ENCODE measurements at places on chromosomes 6 and 20.

GRCh38 chr6:90088009-90088408, 193.7 kb downstream of the GJA10 start:
- DNase-seq = no peak

DNA sequence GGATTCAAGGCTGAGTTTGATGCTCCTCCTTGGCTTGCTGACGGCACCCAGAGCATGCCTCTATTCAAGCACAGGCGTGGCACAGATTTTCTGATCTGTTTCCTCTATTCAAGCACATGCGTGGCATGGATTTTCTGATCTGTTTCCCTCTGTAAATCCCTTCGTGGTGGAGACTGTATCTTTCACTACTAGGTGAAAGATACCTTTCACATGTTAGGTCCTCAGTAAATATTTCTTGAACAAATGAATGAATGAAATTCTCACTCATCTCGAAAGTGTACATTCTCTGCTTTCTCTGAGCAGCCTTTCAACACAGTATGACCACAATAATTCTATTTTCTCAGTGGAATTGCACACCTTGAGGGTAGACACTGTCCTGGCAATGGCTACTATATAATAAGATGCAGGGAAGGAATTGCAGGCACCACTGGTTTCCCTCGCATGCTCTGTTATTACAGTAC, 72.6 kb upstream of the F13A1 start:
- DNase-seq = no peak

DNA sequence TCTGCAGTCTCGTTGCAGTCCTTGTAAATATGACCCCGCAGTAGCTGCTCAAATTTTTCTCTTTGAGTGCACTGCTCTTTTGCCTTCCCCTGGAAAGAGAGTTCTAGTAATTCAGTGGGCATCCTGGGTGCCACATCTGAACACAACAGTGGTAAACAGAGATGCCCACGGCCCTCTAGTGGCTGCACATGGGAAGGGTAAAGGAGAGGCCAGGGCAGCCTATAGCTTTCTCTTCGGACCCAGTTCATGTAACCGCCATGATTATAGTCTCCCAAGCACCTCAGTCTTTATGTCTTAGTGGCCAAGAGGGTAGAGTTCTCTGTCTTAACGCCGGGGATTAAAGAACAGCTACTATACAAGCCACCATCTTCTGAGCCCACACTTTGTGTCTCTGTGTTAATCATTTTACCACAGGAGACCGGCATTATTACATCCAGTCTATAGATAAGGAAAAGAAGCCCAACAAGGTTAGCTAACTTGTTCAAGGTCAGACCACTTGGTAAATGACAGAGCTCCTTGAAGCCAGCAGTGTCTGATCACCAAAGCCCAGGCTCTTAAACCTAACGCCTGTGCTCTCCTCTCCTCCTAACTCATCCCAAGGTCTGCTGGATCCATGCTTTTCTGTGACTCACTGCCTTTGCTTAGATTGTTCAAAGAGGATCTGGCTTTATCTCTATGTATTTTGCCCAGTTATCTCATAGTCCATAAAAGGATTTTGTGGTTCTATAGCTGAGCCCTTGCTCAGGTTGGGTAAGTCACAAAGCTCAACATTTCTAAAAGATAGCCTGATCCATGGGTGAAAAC, 81.8 kb downstream of the ISM1 start:
- DNase-seq = no peak

GRCh38 chr6:43876602-43877001, 106.6 kb downstream of the VEGFA start:
- DNase-seq = no peak

DNA sequence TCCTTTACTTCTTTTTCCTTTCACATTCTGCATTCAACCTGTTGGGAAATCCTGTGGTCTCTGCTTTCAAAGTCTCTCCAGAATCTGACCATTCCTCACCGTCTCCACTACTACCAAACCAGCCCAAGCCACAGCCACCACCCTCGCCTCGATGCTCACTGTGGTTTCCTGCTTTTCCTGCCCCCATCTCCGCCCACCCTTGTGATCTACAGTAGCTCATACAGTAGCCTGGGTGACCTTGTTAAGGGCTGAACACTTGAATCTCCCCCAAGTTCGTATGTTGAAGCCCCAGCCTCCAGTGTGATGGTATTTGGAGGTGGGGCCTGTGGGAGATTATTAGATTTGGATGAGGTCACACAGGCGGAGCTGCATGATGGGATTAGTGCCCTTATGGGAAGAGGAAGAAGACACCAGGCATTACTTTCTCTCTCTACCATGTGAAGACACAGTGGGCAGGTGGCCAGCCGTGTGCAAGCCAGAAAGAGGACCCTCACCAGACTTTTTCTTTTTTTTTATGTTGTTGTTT, 189.0 kb upstream of the UST start:
- DNase-seq = no peak

DNA sequence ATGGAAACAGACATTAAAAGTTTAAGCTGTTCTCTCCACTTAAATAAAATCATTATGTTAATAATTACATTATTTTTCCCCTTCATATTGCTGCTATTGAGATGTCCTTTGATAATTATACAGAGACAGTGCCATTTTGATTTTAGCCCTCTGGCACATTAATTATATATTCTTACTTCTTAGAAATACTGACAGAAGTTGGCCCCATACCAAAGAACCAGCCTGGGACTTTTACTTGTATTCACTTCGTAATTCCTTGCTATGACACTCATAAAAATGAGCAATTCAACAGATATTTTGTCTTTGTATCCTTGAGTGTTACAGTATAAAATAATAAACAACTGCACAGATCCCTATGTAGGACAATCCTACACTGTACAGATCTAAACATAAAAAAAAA, 743.7 kb downstream of the TBC1D32 start:
- DNase-seq = no peak

- DNase-seq = no peak
Observed at GRCh38 chr6:166192136-166192535, 24.5 kb upstream of the TBXT start.

DNA sequence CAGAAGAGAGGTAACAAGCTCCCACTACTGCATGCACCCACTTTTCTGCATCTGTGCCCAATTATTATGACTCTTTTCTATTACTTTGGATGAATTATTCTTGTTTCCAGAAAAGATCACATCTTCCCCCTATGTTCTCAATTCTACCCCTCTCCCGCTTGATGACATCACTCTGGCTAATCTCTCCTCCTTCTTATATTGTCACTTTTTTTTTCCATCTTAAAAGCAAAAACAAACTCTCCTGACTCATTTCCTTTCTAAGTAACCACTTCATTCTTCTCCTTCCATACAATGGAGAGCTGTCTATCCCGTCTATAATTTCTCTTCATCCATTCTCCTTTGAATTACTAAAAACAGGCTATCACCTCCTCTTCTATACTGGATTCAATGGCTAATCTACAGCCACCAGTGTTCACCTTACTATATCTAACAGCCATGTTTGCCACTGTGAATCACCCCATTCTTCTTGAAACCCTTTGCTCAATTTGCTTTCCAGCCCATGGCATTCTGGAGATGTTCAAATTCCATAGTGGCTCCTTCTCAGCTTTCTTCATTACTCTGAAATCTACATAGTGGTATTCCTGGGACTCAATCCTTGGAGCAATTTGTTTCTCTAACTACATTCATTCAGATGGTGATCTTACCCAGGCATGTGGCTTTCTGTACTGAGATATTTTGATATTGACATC, 378.4 kb downstream of the ARHGAP18 start:
- DNase-seq = no peak

GRCh38 chr6:84166395-84166794, 61.0 kb downstream of the CEP162 start:
- DNase-seq = no peak

DNA sequence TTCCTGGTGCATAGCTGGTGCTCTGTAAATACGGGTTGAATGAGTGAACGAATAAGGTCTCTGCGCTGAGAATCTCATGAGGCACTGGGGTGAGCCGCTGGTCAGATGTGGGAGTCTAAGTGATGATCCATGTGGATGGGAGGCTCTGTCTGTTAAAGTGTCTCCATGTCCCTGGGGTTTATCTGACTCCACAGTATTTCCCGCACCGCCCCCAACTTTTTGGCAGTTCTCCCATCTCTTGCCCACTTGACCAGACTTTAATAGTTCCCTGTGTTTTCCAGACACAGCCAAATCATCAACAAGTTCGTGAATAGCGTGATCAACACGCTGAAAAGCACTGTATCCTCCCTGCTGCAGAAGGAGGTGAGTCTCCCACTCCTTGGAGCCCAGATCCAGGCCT, 9.9 kb downstream of the BPIFA2 start:
- no peak for DNase-seq

DNA sequence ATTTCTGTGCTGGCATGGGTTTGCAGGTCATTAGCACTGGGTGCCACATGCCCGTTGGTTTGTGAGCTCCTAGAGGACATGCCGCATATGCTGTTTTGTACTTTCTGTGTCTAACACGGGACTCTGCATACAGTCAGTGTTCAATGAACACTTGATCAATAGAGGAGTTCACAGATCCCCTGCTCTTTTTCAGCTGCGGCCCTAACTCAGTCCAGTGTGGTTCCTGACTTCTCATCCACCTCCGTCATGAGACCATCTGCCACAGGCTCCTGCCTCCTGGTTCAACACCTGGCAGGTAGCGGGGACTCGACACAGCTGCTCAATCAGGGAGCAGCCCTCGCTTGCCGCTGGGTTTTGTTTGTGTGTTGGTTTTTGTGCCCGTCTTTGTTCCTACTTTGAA, 13.8 kb upstream of the BMP7 start:
- no peak for DNase-seq

GRCh38 chr6:52502306-52503029, 74.4 kb downstream of the TRAM2 start:
- DNase-seq = no peak
